ENCODE measurements at places on chromosomes 2 and 18. TPM values are rescaled to one million over a fixed set of nuclear protein-coding genes. Genes with fewer than 3 reads are reported as not detected.

DNA sequence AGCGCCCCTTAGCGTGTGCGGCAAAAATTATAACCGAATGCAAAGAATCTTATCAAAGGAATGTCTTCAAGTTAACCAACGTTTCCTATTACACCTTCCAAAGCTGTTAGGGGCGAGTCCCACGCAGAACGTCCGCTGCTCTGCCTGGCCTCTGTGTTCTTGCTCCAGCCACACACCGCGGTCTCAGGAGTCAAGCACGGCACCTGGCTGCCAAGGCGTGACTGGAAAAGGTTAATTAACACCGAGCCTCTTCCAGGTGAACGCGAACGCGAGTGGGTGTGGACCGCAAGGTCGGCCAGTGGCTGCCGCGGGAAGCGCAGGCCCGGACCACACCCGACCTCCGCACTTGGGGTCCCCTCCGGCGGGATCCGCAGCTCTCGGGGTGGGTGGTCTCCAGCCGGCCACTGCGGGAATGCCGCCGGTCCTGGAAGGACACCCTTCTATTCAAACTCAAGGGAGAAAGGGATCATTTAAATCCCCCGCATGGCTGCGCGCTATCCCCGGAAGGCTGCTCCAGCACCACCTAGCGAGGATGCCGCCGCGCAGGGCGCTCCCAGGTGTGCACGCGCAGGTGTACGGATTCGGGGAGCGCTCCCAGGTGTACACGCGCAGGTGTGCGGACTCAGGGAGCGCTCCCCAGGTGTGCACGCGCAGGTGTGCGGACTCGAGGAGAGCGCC is 830 bp downstream of the CYB5A start:
- no peak for DNase-seq
- H3K27ac ChIP-seq = no peak overlapping the region

DNA sequence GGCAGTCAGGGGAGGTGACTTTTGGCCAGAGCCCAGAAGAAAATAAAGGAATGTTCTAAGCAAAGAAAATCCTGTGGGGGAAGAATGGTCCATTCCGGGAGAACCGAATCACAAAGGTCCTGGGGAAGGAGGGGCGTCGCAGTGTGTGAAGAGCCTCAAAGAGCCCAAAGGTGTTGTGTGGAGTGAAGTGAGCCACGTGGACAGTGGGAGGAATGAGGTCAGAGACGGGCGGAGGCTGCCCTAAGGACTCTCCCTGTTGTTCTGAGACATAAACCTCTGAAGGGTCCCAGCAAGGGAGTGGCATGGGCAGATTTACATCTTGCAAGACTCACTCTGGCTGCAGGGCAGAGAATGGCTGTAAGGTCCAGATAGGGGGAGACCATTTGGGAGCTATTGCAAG is 91.3 kb upstream of the SEC11C start:
- H3K36me3 ChIP-seq = no peaks in the 10 kb centered on the region
- no peak for DNase-seq
- H3K27ac ChIP-seq = no peak overlapping the region

DNA sequence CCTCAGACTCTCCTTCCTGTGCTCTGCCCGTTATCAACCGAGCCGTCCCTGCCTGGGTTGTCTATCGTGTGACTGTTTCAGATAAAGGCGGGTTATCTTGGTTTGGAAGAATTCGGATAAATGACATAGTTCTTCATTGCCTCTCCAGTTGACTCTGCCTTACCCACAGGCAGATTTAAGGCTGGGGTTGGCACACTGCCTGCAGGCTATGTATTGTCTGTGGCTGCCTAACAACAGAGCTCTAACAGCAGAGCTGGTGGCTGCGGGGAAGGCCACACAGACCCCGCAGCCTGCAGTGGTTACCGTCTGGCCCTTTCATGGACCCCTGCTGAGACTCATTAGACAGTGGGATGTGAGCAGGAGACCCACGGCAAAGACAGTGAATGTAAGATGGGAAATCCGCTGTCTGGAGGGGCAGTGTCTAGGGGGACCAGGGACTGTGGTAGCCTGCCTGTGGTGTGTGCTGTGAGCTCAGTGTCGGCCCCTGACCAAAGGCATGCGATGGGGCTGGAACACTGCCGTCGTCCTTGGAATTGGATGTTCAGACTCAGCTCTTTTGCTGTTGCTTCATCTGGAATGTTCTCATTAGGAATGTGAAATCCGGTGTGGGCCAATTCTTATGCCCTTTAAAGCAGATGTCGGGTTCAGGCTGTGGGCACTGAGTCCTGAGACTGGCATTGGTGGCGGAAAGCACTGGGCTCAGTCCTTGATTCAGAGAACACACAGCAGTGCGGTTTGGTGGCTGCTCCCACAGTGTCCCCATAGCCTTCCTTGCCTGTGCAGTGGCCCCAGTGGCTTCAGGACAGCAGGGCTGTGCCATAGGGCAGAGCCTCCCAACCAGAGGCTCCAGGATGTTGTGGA is 44.5 kb downstream of the SH3RF3 start:
- H3K27me3 ChIP-seq = peaks cover 4% of the 10 kb centered on the region
- DNase-seq = no peak
- H3K27ac ChIP-seq = no peak overlapping the region

EVX2 gene
- total RNA-seq = not detected

STAMBP gene
- total RNA-seq = 37.2 TPM

All from activated CD4-positive, alpha-beta T cell treated with anti-CD3 and anti-CD28 coated beads, Interleukin-2, amount 10 ng/mL, durations not matched to agents 7 days and 5 days (primary cell).